ENCODE measurements at places on chromosomes 5 and 9. TPM values are rescaled to one million over a fixed set of nuclear protein-coding genes. Genes with fewer than 3 reads are reported as not detected.

PCDHGA4 gene
- total RNA-seq, result 10.5 TPM

IQGAP2 gene
- 64.9 TPM for total RNA-seq

DNA sequence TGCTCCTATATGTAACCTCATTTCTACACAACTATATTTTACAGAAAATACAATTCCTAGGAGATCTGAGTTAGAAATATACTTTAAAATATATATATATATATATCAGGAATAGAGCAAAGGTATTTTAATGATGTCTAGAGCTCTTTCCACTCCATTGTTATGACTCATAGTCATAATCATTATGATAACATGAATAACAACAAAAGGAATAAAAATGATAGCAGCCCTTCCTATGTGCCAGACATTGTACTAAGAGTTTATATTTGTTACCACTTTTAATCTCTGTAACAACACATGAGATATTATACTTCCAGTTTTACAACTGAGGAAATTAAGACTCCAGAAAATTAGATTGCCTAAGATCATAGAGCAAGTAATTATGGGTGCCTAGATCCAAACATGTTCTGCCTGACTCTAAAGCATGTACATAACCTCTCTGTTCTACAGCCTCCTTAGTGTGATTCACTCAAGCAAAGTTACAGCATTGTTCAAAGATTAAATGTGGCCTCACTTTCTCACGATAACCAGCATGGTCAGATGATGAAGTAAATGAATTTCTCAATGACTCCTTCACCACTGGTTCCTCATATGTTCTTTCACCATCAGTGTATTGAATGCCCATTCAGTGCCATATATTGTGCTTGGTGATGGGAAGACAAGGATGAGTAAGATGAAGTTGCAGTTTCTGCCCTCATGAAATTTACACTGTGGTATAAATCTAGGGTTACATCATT, 452.1 kb downstream of the EFNA5 start:
- no peaks in the 10 kb centered on the region for H3K36me3 ChIP-seq
- DNase-seq, result no peak
- H3K4me1 ChIP-seq, result no peaks in the 10 kb centered on the region
- no peaks in the 10 kb centered on the region for H3K27me3 ChIP-seq

GRCh38 chr9:35972093-35972492, 14.1 kb upstream of the OR2S2 start:
- H3K36me3 ChIP-seq, result no peaks in the 10 kb centered on the region
- no peaks in the 10 kb centered on the region for H3K4me1 ChIP-seq
- DNase-seq, result no peak
- H3K27me3 ChIP-seq, result no peaks in the 10 kb centered on the region
- no peak overlapping the region for H3K4me3 ChIP-seq

DNA sequence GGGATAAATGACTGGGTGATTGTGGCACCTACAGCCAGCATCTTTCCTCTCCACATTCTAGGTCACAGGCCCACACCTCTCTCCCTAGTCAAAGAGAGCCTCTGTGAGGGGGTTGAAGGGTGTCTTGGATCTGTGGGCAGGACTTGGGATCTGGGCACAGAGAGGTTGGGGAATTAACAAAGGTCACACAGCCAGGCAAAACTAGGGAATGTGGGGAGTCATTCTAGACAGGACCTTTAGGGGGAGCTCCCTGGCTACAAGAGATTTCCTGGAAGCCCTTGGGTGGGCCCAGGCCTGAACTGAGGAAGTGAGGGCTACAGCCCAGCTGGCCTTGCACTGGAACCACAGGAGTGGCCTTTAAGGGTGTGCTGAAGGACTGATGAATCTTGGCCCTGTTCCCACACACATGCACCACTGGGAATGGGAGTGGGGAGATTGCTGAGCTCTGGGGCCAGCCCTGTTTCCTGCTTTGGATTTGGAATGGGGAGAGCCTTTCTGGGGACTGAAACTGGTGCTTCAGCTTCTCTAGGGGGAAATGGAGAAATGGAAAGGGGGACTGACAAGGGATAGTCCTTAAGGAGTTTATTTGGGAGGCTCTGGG, 12.4 kb upstream of the CXXC5 start:
- H3K4me1 ChIP-seq, result peaks cover 21% of the 10 kb centered on the region
- H3K4me3 ChIP-seq, result no peak overlapping the region
- H3K36me3 ChIP-seq, result no peaks in the 10 kb centered on the region
- DNase-seq, result no peak
- no peaks in the 10 kb centered on the region for H3K27me3 ChIP-seq

GRCh38 chr5:153490118-153491037, at the start of gene GRIA1:
Gene GRIA1 (plus strand): TSS chr5:153490670.
- H3K4me1 ChIP-seq, result no peaks in the 10 kb centered on the region
- H3K27ac ChIP-seq, result no peak within 1 kb of the TSS
- no peak for DNase-seq
- H3K36me3 ChIP-seq, result no peaks in the 10 kb centered on the region
- H3K4me3 ChIP-seq, result no peak within 1 kb of the TSS

DNA sequence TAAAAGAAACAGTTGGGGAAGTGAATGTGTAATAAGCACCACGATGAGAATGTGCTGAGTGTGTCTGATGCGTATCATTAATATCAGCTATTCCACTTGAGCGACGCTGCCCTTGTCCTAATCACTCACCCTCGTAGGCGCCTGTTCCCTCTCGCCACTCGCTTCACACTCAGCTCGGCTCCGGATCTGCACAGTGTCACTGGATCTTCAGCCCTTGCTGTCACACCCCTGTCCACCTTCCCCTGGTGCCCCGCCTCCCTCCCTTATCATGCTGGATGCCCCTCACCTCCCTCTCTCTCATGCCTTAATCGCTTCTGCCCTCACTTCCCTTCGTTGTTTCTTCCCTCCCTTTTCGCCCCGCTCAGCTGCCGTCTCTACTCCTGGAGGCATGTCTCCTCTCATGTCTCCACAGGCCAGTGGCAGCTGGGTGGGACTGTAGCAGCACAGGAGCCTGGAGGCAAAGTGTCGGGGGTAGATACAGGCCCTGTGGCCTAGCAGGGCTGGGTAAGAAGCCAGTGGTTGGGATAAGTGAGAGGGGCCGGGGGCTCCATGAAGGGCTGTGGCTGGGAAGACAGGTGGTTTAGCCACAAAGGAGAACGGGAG, 43.5 kb downstream of the ANKDD1B start:
- no peaks in the 10 kb centered on the region for H3K27me3 ChIP-seq
- no peak for DNase-seq
- no peaks in the 10 kb centered on the region for H3K4me1 ChIP-seq
- no peak overlapping the region for H3K27ac ChIP-seq
- H3K36me3 ChIP-seq, result no peaks in the 10 kb centered on the region

DNA sequence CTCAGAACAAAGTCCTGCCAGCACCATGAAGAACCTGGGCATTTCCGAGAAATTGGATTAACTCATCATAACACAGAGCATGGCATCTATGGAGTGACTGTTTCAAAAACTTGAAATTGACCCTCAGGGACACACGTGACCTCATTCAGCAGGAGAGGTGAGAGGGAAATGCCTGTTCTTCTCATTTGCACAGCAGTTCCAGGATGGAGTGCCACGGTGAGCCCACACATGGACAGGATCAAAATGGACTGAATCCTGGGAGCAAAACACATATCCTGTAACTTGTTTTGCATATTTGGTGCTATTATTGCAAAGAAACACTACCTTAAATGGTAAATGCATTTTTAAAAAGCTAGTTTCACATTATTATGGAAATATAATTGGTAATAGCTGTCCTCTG, 256.1 kb upstream of the IRX2 start:
- H3K36me3 ChIP-seq, result no peaks in the 10 kb centered on the region
- no peak overlapping the region for H3K27ac ChIP-seq
- H3K4me3 ChIP-seq, result no peak overlapping the region
- no peaks in the 10 kb centered on the region for H3K27me3 ChIP-seq
- no peak for DNase-seq

GRCh38 chr9:69885931-69886330, 65.3 kb downstream of the CFAP95 start:
- H3K36me3 ChIP-seq, result no peaks in the 10 kb centered on the region
- H3K4me1 ChIP-seq, result no peaks in the 10 kb centered on the region
- H3K4me3 ChIP-seq, result no peak overlapping the region
